ENCODE measurements at places on chromosomes 12 and 14.

DNA sequence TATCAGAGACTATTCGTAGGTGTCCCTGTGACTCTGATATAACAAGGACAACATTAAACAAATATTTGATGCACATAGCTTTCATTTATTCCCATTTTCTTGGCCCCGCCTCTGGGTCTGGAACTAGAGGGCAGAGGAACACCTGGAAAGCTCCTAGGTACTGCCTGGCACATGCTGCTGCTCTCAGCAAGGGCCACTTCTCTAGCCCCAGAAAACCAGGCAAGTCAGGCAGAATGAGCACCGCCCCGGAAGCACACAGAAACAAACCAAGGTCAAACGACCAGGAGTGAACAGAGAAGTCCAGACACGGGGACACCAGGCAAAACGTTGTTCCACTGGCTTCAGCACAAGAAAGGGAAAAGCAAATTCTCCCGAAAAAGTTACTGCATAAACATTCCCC, 76.1 kb downstream of the TTC7B start:
- no peak for DNase-seq

DNA sequence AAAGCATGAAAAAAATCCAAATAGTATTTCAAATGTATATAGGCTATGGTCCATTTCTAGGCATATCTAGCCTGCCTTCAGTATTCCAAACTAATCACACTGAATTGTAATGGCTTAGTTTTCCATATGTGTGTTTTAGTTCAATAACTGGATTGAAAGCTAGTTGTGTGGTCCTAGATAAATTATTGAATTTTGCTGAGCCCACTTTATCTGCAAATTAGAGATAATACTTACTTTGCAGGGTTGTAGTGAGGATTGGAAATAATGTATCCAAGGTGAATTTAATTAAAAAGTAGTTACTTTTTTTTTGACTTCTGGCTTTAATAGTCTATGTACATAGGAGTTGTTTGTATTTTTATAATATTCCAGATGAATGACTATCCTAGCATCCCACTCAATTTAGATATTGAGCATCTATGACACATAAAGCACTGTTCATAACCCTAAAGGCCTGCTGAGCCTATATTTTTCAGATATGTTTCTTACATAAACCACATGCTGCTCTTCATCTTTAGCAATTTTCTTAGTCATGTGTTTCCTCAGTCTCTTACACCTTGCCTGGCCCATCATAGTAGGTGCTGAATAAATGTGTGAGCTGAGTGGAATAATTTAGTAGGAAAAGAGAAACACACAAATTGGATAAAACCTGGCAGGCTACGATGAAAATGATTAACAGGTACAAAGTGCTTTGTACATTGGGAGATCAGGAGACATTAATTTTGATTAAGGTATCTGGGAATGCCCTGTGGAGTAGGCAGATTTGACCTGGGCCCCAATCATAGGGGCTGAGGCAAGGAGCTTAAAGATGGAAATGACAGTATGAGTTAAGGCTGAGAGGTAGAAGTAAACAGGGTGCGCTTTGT, 1.1 kb upstream of the ATP23 start:
- no peak for DNase-seq

- no peak for DNase-seq
Observed at GRCh38 chr14:48710133-48710532, 876.0 kb downstream of the RPS29 start.

DNA sequence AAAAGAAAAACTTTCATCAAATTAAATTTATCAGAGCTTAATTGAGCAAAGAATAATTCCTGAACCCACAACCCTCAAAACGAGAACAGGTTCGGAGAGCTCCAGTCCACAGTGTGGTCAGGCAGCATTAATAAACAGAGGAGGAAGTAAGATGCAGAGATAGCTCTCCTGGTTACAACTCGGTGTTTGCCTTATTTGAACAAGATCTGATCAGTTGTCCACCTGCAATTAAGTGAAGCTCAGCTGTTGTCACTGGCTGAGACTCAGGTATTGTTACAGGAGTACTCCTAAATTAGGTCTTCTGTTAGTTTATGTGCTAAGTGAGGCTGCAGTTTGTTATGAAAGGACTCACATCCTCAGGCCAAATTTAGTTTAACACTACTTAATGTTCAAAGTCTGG, 451.4 kb upstream of the PDE3A start:
- DNase-seq = no peak

DNA sequence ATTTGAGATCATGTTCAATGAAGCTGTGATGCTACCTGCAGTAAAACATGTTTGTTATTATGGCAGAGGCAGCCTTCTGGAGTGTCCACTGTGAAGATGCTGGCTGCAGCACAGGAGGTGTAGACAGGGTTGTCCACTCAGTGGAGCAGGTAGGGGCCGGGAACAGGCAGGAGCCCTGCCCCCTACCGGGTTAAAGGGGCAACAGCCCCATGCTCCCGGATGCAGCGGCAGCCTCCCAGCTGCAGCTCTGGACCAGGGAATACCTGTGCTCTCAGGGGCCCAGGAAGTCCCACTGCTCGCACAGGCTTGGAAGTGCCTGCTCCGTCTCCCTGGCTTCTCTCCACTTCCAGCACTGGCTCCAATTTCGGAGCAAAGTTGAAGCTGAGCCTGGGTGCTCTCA, 401.6 kb downstream of the FOXG1 start:
- no peak for DNase-seq

DNA sequence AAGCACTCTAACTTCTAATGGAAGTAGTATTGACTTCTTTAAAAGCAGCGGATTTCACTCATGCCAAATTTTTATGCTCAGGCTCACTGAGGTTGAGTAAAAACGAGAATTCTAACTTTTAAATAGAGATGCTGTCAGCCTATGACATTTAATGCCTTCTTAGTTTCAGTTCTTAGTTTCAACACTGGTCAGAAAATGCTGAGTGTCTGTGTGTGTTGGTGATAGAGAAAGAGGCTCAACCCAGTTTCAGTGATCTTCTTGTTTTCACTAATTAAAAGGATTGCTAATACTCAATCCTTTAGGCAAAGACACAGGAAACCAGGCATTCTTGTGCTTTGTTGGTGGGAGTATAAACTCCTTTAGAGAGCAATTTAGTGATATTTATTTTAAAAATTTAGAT, 31.0 kb downstream of the PEBP1 start:
- no peak for DNase-seq

DNA sequence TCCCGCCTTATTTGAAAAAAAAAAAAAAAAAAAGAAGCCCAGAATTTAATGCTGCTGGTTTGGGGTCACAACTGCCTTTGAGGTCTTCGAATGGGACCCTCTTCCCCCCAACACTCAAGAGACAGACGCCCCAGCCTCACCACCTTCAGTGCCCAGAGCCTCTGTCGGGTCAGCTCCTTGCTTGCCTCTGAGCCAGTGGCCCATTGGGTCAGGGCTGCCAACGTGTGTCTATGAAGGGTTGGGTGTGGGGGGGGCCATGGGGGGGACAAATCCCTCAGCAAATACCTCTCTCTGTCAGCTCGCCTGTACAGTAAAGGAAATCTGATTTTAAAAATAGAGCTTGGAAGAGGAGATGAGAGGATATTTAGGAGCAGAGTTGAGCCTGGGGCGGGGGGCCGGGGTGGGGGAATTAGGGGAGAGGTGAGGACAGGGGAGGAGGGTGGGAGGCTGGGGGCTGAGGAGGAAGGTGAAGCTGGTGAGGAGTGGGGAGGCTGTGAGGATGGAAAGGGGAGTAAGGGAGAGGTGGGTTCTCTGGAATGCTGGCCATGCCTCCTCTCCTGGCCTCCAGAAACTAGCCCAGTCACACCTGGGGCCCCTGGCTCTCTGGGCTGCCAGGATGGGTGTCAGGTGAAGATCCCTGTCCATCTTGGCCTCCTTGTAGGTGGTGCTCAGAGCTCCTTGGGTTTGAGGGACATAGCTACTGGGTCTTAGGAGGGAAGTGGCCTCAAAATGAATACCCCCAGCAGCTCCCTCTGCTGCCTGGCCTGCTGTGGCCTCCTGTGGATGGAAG, 13.3 kb downstream of the RTL1 start:
- no peak for DNase-seq

GRCh38 chr12:22250762-22251161, 83.7 kb downstream of the ST8SIA1 start:
- no peak for DNase-seq

- no peak for DNase-seq
Observed at GRCh38 chr12:92038476-92038875, 107.2 kb downstream of the BTG1 start.

DNA sequence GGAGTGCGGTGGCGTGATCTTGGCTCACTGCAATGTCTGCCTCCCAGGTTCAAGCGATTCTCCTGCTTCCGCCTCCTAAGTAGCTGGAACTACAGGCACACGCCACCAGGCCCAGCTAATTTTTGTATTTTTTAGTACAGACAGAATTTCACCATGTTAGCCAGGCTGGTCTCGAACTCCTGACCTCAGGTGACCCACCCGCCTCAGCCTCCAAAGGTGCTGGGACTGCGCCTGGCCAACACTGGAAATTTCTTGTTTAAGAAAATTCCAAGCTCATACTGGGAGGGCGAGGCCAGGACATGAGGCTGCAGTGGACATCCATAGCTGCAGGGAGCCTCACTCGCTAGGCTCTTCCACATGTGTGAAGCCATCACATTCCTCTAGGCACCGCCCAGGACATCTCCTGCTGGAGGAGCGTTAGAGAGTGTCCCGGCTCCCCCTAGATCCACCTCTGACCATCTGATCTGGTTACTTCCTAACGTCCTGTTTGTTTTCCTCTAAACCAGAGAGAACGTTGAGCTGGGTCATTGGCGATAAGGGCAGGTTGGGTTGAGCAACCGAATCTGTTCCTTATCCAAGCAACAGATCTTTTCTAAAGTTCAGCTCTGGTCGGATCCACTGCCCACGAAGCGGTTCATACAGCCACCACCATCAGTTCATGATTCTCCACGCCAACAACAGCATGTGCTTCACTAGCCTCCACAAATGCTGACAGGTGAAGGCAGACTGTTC, 108.2 kb upstream of the MED13L start:
- no peak for DNase-seq

- DNase-seq = peak; percentile 17
Observed at GRCh38 chr14:81571437-81571836, 37.8 kb upstream of the SEL1L start.

DNA sequence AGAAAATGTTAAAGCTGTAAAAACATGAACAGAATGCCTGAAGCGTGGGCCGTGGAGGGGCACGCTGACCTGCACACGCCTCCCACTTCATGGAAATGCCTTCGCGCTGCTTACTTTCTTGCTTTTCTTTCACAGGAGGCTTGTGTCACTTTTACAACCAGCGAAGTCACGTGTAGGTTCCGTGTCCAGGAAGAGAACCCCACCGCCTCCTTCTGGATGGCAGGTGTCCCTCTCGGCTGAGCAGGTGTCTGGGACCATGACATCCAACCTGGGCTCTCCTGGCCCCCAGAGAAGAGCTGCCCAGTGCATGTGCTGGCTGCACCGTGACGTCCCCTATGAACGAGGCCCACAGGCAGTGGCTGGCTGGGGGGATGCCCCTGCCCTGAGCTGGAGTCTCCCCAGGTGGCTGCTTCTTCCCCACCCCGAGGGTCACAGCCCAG, 345.0 kb upstream of the SFSWAP start:
- DNase-seq = no peak
